ENCODE measurements at places on chromosomes 13 and 19. TPM values are rescaled to one million over a fixed set of nuclear protein-coding genes. Genes with fewer than 3 reads are reported as not detected.

- DNase-seq = no peak
Measured at GRCh38 chr13:42976066-42976465, 16.0 kb downstream of the EPSTI1 start.

ZNF71 gene
- total RNA-seq = 21.7 TPM

KCNC3 gene
- total RNA-seq = 4.0 TPM

DNA sequence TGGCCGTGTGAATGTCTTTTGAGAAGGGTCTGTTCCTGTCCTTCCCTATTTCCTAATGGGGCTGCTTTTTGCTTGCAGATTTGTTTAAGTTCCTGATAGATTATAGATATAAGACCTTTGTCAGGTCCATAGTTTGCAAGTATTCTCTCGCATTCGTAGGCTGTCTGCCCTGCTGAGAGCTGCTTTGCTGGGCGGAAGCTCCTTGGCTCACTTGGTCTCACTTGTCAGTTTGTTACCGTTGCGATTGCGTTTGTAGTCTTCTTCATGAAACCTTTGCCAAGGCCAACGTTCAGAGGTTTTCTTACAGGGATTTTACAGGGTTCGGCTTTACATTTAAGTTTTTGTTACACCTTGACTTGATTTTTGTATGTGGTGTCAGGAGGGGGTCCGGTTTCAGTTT, 44.0 kb upstream of the TFDP1 start:
- DNase-seq = no peak

GPATCH1 gene
- 12.9 TPM for total RNA-seq

ATXN8OS gene
- total RNA-seq = not detected
